ENCODE measurements at places on chromosomes 5 and 9.

GRCh38 chr5:151740958-151741373, 17.5 kb downstream of the ATOX1 start:
- DNase-seq = no peak

- no peak for DNase-seq
Observed at GRCh38 chr9:104875897-104876296, 52.1 kb downstream of the ABCA1 start.

GRCh38 chr9:112174222-112174964, 704 bp downstream of the SUSD1 start:
- peak; percentile 85 for DNase-seq

GRCh38 chr5:61320860-61321259, 11.2 kb upstream of the ZSWIM6 start:
- peak; percentile 70 for DNase-seq

- DNase-seq = peak; percentile 1
Observed at GRCh38 chr5:59436364-59437148, 457.0 kb downstream of the PDE4D start.

DNA sequence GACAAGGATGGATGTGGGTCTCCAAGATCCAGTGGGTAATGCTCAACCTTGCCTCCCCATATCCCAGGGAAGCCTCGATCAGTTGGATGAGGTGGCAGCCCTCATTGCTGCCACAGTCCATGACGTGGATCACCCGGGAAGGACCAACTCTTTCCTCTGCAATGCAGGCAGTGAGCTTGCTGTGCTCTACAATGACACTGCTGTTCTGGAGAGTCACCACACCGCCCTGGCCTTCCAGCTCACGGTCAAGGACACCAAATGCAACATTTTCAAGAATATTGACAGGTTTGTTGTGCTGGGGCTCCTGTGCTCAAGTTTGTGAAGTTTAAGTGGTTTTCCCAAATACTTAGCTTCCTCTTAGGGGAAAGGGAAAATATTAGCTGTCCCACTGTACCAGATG, 74.0 kb downstream of the WDR41 start:
- no peak for DNase-seq

DNA sequence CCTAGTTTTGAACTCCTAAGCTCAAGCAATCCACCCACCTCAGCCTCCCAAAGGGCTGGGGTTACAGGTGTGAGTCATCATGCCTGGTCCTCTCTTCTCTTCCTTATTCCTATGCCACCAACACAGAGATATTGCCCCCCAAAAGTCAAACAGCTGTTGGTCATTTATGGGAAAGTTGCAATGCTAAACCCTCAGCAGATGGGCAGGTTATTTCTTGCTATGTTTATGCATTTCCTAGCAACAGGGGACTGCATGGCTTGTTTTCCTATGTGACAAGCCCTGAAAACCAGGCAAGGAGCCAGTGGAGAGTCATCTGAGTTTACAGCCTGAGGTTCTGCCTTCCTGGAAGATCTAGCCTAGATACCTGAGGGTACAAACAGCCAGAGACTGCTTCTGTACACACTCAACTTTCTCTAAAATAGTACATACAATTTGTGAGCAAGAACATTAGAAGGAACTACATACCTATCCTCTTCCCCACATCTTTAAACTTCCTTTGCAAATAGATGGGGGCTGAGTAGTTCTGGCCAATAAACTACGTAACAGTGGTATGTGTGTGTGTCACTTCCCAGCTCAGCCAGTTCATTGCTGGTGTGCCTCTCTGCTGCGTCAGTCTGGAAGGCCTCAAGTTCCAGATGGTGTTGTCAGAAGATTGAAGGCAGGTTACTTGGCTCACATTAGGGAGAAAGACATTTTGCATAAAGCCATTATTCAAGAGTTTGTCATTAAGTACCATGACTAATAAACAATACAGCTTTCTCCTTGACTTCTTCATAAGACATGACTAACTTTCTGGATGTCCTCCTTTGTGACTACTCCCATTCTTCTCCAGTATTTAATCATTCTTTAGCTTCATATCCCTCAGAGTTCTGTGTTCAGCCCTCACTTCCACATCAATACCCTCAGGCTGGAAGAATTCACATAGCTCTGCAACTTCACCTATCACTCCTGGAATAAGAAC, 65.3 kb downstream of the CSNK1A1 start:
- peak; percentile 94 for DNase-seq

- no peak for DNase-seq
Observed at GRCh38 chr5:24389968-24390367, 254.8 kb downstream of the CDH10 start.

DNA sequence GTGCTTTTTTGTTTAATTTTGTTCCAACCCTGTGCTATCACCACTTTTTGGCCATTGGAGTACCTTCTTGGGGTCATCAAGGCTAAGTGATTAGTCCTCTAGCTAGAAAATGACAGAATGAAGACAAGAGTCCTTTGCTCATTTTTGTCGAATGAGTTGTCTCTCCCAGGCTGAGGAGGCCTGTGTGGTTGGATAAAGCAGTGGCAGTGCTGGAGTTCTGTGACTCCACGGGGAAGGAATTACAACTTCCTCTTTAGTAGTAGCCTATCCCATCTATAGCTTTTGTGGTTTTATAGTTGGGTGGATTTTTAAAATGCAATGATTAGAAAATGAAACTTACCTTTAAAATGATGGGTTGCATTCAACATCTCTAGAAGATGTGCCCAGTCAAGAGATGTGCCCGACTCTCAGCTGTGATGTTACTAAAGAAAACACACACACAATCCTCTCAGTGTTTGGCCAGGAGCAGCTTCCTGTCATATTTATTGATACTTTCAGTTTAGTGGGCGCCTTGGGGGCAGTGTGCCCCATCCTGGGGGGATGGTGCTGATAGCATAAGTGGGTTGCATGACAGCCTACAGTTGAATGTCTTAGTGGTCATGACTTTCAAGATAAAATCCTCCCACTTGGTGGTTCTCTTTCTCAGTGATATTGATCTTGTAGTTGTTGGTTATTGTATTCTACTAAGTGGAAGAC, 11.9 kb downstream of the OTULINL start:
- DNase-seq = no peak

DNA sequence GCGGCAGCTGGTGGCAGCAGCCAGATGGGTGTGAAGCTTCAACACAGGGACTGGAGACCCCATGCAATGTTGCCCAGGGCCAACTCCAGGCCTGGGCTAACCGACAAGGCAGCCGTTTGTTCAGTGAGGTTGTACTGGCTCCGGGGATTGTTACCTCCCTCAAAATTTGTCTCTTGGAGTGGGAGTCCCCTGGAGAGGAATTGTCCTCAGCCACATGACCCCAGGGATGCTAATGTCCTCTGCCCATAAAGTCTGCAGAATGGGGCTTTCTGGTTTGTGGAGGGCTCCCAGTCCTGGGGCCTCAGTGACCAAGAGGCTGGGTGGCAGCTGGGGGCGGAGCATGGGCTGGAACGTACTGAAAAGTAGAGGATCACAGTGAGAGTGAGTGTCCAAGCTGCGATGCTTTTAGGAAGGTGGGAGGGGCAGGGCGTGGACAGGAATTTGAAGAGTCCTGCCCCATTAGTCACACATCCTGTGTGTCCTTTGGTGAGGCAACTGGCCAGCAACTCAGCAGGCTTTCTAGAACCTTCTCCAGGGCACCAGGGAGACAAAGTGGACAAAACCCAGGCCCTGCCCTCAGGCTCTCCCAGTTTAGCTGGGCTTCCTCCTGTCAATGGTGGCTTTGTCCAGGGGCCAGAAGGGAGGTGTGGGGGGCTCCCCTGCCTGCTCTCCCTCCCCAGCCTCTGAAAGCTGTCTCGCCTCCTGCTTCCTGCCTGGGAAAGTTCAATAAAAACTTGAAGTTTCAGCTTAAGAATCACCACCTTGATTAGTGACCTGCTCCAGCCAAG, 114.0 kb downstream of the NSG2 start:
- no peak for DNase-seq

DNA sequence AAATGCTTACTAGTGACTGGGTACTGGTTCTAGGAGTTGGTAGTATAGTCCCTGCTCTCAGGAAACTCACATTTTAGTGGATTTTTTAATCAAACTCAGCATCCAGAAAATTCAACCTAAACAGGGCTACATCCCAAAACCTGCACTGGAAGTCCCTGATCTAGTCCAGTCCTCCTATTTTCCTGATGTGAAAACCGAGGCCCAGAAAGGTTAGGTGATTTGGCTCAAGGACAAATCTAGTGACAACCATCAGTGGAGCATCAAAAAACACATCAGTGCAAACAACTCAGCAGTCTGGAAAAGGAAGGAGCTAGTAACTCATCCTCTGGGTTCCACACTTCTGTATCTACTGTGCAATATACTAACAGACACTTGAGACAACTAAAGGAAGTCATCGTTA, 38.2 kb downstream of the SERINC5 start:
- no peak for DNase-seq

DNA sequence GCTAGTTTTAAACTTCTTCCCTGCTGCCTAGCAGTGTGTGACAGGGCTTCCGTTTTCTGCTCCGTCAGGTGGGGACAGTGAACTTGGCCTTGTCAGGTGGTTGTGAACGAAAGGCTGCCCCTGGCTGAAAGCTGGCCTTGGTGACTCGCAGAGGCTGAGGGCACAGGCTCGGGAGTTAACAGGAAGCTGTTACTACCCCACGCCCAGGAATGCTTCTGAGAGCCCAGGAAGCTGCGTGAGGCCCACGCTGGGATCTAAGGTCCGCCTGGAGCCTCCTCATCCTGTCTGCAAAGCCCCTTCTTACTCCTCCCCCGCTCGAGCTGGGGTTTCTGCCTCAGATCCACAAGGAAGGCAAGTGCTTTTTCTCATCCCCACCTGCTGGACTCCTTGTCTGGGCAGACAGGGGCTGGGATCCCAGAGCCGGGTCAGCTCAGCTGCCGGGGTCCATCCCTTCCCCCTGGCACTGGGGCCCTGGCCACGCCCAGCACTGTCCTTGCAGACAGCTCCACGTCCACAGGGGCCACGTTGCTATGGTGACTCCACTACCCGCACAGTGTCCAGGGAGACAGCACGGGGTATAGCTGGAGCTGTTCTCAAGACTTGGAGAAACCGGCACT, 124.7 kb upstream of the TBC1D2 start:
- DNase-seq = peak; percentile 21

- no peak for DNase-seq
Observed at GRCh38 chr9:13728131-13728530, 448.6 kb upstream of the MPDZ start.

DNA sequence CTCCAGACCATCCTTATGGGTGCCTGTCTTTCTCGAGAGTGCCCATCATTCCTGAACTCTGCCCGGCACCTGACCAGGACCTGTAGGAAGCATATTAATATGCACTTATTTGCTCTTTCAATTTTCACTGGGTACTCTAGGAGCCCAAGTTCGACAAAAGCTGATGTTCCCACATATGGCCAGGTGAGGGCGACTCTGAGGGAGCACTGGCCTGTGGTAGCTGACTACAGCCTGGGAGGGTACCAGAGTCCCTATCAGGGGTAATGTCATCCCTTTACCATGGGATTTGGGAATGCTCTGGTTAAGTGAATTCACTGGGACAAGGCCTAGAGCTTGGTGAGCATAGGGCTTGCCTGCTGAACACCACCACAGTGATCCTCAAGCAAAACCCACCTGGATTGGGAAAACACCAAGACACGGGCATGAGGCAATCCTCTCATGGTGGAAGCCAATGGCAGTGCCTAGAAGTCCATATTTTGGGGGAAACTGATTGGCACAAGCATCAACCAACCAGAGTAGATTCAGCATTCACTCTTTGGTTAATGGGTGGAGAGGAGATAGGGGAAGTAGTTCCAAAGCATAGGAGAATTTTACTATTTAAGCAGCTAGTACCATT, 112.2 kb downstream of the MTX3 start:
- DNase-seq = no peak

GRCh38 chr9:127397646-127398274, 791 bp downstream of the SLC2A8 start:
- peak; percentile 34 for DNase-seq

- no peak for DNase-seq
Observed at GRCh38 chr9:96185518-96186156, 116.3 kb downstream of the HSD17B3 start.

- DNase-seq = no peak
Observed at GRCh38 chr5:142319105-142319504, 5.7 kb downstream of the SPRY4 start.

GRCh38 chr9:71519098-71519696, 249.1 kb downstream of the CEMIP2 start:
- DNase-seq = no peak
